SJCRH30 (cell line): ENCODE measurements at places on chromosomes 3 and 15.

DNA sequence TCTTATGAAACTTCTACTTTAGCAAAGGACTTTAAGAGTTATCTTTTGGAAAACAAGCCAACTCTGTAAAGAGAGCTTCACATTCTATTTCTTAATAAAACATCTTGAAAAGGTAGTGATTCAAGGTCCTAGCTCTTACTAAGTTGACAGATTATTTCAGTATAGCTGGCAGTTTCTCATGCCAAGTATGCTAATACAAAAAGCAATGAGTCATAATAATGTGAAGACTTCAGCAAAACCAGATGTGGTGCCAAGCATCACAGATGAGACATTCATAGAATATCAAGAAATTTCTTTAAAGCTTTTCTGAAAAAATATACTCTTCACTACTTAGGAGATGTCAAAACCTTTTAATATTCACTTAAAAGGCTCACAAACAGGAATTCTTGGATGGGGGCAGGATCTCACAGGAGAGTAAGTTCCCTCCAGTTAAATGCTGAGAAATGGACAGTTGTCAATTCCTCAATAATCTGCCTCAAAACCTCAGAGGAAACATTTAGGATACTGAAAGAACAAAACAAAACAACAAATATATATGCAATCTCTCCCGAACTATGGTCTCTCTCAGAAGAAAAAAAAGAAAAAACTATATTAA is 45.6 kb downstream of the DCBLD2 start:
- no peak for DNase-seq

GRCh38 chr3:183255348-183255730 is 2.3 kb downstream of the B3GNT5 start:
- peak; percentile 61 for DNase-seq

DNA sequence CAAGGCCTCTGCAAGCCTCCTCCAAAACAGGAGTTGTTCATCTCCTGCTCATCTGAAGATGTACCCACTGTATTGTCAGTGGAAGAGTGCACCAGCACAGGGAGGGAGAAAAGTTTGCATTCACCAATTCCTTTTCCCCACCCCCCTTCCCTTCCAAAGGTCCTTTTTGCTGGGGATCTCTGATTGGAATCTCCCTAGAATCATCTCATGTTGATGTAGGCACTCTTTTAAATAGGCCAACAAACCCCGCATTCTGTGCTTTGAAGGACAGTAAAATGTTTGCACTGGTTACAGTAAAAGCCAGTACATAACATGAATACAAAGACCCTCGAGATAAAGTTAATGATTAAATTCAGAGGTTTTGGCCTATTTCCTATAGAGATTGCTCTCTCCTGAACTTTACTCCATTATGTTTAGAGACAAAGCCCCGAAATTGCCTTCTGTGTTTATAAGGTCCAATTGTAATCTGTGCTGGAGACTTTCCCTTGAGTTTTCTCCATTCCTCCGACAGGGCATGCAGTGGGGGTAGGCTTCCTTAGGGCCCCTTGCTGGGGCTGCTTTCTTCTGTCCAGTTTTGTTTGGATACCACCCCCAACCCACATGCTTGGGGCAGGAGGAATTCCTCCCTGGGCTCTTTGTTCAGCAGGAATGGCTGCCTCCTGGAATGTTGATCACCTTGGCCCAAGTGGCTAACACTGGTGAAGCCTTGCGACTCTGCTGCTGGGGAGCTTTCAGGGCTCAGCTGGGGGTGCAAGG is 22.5 kb downstream of the TRIM71 start:
- no peak for DNase-seq

DNA sequence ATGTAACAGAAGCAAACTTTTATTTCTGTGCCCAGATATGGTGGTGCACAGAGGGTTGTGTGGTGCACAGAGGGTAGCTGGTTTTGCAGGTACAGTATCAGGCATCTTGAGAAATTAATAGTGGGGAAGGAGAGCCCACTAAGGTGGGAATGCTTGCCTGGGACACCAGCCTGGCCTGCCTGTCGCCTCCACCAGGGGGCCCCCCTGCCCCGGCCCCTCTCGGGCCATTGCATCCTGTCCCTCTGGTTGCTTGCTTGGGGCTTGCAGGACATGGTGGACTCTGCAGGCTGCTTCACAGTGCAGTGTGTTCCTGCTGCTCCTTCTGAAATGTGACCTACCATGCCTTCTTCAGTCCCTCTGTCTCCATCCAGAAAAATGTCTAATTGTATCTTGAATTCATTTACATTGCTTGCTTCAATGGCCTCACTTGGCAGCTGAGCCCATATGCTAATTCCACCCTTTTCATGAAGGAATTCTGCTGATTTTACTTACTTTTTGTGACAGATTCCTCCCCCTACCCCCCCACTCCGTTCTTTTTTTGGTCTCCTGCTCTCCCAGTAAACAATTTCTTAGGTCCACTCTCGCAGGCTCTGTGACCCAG is 73.6 kb downstream of the EEFSEC start:
- peak; percentile 52 for DNase-seq

DNA sequence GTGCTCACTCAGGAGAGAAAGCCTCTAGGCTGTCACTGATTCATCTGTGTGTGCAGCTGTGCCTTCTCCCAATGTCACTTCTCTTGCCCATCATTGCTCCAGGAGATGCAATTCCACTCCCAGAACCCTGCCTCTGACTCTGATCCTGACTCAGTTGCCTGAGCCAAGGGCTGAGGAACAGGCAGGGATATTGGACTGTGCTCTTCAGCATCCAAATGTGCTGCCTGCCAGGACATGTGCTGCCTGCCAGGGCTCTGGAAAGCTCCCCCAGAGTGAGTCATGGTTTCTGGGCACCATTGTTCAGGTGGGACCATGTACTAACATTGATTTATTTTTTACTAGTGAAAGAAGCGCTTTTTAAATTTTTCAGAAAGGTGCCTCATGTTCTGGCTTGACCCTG is 71.0 kb downstream of the TRIM42 start:
- DNase-seq: no peak

GRCh38 chr3:36312351-36312750 is 68.0 kb upstream of the STAC start:
- DNase-seq: no peak

DNA sequence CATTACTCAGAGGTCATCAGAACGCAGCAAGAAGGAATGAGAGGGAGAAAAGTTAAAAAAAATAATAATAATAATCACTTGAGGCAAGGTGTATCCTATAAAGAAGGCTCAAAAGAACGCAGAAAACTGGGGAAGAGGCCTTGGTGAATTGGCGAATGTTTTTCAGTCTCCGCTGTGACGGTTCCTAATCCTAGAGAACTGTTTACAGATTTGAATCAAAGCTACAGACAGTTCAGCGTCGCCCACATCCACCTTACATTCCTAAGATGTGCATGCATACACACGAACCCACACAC is 634 bp downstream of the ZMAT3 start:
- DNase-seq: no peak
